ENCODE measurements at places on chromosomes 6 and 20.
A peak's percentile ranks its signal among the peaks of the same experiment; 100 is the strongest.

GRCh38 chr6:150666071-150666470, 66.4 kb downstream of the PLEKHG1 start:
- DNase-seq = no peak

- no peak for DNase-seq
Measured at GRCh38 chr6:28789553-28790083, 134.2 kb downstream of the TRIM27 start.

- no peak for DNase-seq
Measured at GRCh38 chr6:148854096-148854495, 107.3 kb downstream of the UST start.

GRCh38 chr6:104940893-104941728, 15.8 kb upstream of the LIN28B start:
- DNase-seq = peak; percentile 19

Data from CD4-positive, alpha-beta T cell treated with Interleukin-12 subunit alpha and Interleukin-12 subunit beta, for 1 hour (primary cell).